ENCODE measurements at places on chromosomes 16 and 17.

DNA sequence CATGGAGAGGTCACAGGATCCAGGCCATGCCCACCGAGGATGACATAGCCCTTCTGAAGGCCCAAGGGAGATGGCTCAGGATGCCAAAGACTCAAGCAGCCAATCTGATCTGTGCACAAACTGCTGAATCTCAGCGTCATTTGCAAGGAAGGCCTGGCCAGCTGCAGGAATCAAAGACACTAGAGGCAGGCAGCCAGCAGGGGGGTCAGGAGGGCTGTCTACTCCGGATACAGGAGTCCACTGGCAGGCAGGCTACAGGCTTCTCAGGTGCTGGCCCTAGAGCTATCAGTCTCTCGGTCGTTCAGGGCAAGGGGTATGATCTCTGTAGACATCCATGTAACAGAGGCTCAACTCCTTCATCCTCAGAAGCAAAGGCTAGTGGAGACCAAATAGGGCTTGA, 1735.3 kb downstream of the TP53TG3F start:
- no peak for DNase-seq

DNA sequence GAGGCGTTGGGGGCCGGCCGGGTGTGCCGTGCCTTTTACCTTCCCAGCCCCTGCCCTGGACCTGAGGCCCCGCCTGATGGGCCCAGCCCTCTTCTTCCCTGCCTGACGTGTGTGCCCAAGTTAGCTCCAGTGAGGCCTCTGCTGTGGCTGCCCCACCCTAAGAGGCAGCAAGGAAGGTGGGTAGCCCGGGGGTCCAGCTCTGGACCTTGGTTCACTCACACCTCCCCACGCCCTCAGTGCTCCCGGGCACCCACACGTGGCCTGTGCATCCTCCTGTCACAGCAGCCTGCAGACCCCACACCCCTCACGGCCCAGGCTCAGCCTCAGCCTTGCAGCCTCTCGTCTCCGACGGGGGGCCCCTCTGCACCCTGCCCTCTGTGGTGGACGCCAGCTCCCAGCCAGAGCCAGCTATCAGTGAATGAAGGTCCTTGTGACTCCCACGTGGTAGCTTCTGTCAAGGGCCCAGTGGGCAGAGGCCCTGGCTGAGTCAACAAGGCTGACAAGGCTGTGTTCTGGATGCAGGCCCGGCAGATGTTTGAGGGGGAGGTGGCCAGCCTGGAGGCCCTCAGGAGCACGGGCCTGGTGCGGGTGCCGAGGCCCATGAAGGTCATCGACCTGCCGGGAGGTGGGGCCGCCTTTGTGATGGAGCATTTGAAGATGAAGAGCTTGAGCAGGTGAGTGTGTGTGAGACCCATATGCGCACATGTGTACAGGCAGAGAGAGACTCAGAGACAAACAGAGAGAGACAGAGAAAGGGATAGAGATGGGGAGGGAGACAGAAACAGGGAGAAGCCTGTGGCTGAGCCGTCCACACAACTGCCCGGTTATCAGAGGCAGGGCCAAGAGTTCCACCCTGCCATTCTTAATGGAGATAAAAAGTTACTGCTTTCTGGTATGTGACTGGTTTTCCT, 2.8 kb downstream of the FN3K start:
- no peak for DNase-seq

GRCh38 chr16:84513123-84513522, 8.7 kb upstream of the MEAK7 start:
- no peak for DNase-seq

GRCh38 chr17:63940584-63940983, 8.5 kb upstream of the CD79B start:
- no peak for DNase-seq

DNA sequence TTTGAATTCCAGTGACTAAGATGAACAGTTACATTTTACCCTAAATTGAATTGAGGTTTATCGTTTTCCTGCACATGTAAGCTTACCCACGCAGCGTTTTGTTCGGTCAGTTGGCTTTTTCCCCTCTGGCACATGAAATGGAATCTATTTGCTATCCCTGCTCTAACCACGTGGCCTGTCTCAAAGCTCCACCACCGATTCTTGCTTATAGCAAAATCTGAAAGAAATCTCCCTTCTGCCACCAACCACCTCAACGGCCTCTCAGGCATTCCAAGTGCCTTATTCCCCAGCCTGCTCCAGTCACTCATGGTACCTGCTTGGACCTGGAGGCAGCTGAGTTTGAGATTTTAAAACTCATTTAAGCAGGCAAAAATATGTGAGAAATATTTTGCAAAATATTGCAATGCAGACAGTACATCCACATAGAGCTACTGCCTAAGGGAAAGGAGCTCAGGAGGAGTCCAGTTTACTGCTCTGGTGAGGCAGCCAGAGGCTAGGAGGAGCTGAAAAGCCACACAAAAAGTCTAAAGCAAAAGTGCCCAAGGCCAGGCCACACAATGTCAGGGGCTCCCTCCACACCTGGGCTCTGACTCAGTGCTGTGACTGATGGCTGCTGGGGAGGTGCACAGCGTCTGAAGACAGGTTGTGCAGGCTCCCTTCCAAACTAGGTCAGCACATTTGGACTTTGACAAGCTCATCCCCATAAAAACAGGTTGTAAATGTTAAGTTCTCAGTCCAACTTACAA, 26.4 kb downstream of the ARHGAP17 start:
- peak; percentile 48 for DNase-seq

DNA sequence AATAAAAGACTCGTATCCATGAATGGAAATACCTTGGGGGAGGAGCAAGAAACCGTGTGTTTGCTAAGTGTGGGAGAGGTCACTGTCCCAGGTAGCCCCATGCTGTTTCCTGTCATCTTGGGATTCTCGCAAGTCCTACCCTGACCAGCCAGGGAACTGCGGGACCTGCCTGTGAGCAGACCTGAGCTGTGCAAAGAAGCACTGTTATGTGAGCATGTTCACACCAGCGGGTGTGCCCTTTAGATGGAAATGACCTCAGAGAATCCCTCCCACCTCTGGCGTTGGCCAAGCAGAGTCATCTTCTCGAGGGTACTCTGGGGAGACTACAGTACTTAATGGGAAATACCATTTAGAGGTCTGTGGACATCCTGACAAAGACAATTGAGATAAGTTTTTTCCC, 127.0 kb upstream of the MON1B start:
- DNase-seq: no peak

- DNase-seq: no peak
Observed at GRCh38 chr16:53966821-53967571, 263.0 kb downstream of the FTO start.

- DNase-seq: no peak
Observed at GRCh38 chr16:50899951-50900350, 158.1 kb downstream of the CYLD start.

DNA sequence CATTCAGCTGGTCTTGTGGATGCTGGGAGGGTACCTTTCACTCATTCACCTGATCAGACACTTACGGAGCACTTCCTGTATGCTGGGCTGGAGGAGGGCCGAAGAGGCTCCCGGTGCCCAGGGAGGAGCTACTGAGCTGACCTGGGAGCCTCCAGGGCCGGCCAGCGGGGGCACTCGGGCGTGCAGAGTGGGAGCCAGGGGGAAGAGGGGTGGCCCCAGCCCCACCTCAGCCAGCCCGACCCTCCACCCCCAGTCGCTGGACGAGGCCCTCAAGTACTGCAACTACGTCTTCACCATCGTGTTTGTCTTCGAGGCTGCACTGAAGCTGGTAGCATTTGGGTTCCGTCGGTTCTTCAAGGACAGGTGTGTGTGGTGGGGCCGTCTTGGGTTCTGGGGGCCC, 10.3 kb downstream of the TPSG1 start:
- no peak for DNase-seq

GRCh38 chr16:4680673-4681470, 12.5 kb upstream of the NUDT16L1 start:
- no peak for DNase-seq

- no peak for DNase-seq
Observed at GRCh38 chr17:82862737-82863382, 23.0 kb upstream of the ZNF750 start.

- DNase-seq: no peak
Observed at GRCh38 chr16:70701036-70701435, 15.2 kb upstream of the MTSS2 start.

DNA sequence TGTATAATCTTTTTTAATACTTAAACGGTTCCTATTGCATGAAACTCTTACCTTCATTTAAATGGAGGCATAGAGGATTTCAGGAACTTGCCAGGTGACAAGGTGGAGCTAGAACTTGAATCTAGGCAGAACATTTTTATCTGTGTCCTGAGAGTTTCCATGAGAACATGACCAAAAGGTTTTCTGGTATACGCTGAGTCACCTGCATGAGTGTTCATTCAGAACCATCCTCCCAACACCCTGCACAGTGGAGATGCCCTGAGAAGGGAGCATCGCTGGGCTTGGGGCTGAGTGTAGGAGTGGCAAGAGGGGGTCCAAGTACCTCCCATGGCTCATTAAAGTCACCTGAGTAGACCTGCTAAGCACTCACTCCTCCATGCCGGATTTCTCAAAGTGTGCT, 169.7 kb upstream of the CACNG5 start:
- DNase-seq: no peak

GRCh38 chr17:19344311-19345066, 18.0 kb downstream of the B9D1 start:
- no peak for DNase-seq

GRCh38 chr16:72162105-72162692, 9.8 kb downstream of the PMFBP1 start:
- DNase-seq: no peak

GRCh38 chr16:55275869-55276268, 48.1 kb upstream of the IRX6 start:
- no peak for DNase-seq

DNA sequence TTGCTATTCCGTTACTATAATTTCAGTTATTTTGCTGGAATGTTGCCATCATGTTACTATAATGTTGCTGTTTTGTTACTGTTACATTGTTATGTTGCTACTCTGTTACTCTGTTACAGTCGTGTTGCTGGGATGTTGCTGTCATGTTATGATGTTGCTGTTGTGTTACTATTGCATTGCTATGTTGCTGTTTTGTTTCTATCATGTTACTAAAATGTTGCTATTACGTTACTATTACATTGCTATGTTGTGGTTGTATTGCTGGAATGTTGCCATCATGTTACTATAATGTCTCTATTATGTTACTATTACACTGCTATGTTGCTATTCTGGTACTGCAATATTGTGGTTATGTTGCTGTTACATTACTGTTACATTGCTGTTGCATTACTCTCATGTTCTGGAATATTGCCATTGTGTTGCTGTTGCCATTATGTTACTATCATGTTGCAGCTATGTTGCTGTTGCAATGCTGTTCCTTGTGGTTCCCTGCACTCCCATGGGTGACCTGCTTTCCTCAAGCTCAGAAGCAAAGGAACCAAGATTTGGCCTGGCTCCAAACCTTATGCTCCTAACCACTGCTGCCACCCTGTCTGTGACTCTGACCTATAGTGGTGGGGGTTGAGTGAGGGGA, 64.4 kb downstream of the ABCC6 start:
- no peak for DNase-seq

DNA sequence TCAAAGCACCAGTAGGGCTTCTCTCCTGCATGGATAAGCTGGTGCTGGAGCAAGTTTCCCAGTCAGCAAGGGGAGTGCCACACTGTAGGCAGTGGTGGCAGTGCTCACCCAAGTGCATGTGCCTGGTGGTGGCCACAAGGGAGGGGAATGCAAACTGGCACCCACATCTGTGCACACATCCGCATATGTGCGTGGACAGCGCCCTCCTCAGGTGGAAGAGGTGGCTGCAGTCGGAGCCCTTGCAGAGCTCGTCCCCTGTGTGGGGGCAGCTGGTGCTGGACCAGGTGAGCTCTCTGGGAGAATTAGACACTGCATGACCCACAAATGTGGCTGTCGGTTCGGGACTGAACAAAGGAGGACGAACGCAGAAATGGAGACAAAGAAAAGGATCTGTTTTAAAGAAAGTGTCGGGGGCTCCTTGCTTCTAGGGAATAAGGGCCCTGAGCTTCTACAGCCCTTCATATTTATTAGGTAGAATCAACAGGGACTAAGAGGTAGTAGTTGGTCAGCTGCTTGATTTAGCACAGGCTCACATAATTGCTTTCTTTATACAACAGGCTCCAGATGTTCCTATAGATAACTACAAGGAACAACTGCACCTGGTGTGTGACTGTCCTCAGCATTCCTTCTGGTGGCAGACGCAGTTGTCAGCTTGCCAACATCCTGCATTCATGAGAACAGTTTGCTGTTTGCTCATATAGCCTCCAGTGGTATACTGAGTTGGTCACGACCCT, 5.3 kb upstream of the ZNF689 start:
- DNase-seq: no peak

- DNase-seq: peak; percentile 72
Observed at GRCh38 chr16:48164907-48165715, 9.3 kb upstream of the ABCC12 start.

DNA sequence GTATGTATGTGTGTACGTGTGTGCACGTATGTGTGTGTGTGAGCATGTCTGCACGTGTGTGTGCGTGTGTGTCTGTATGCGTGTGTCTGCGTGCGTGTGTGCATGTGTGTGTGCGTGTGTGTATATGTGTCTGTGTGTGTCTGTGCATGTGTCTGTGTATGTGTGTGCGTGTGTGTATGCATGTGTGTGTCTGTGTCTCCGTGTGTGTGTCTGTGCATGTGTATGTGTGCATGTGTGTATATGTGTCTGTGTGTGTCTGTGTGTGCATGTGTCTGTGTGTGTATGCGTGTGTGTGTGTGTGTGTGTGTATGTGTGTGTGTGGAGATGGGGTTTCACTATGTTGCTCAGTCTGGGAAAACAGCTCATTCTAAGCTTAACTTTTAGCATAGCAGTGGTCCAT, 43.9 kb downstream of the ATP2C2 start:
- no peak for DNase-seq

DNA sequence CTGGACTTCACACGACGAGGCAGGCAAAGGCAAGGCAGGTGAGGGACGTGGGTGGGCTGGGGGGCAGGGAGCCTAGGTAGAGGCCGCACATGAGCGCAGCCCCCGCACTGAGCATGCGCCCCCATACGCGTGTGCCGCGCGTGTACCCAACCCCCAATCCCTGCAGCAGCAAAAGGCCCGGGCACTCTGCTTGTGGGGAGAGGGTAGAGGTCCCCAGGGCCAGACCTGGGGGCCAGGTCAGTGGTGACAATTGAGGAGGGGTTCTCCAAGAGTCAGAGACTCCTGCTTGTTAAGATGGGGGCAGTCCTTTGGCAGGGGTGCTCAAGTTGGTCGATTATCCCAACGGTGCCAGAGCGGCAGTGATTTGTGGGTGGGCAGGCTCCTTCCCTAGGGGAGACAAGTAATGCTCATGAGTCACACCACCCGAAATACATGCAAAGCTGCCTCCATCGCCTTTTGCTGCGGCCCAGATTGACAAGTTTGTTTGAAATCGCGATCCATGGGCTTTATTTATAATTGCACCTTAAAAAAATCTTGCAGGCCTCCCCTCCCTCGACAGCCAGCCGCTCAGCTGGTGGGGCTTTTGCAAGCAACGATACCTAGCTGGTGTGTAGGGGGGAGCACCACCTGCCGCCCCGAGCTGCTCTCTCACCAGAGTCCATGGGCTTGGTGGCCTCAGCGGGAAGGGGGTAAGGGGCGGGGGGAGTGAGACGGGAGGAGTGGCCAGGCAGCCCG, 1.1 kb upstream of the GIT1 start:
- no peak for DNase-seq

DNA sequence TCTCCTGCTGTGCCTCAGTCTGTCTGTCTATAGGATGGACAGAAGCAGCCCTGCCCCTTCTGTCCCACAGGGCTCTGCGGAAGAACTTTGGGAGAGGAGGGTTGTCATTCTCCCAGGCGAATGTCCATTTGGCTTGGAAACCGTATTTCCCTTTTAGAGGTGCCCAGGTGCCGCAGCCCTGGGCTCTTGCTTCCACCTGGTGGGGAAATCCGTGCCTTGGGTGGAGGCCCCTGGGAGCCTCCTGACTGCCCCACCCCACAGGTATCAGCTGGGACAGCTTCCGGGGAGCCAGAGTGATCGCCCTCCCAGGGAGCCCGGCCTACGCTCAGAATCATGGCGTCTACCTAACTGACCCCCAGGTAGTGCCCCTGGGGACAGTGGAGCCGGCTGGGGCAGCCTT, 12.7 kb downstream of the FCSK start:
- DNase-seq: no peak
